ENCODE measurements at places on chromosomes 7 and 10.

DNA sequence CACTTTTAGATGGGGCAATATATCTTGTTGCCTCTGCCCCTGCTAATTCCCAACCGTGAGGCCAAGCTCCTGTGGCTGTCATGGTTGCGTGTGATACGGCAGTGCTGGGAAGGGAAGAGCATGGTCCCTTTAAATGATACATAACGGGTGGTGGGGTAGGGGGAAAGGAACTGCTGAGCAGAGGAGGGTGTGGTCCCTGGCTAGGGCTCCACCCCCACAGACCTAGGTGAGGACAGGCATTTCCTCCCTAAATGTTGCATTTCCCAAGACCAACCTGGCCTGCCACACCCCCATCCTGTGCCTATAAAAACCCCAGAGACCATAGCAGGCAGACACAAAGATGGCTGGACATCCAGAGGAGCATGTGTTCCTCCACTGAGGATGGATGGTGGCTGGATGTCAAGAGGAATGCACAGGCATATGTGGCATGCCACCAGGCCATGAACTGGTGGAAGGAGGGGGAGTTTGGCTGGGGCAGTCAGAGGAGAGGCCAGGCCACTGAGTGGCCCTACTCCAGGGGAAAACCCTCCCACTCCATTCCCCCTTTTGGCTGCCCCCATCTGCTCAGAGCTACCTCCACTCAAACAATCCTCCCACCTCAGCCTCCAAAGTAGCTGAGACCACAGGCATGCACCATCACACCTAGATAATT, 104.0 kb downstream of the PLXDC2 start:
- DNase-seq: no peak

DNA sequence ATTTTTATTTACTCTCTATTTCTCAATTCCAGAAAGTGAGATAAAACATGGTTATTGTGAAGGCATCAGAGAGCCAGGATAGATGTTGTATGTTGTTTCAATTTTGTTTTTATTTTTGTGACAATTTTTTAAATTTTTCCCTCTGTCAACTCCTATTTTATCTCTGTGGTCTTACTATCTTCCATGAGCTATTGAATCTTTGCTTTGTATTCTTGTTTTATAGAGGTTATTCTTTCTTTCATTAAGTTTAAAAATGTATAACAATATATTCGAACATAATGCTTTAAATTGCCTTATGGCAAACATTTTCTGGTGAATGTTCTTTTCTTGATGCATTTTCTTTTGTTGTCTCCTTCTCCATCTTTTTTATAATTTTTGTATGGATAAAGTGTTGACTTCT, 78.4 kb downstream of the POU6F2 start:
- no peak for DNase-seq

GRCh38 chr7:32070406-32071360, at the start of gene PDE1C:
Gene PDE1C, minus strand, starts transcription at chr7:32070407.
- no peak for DNase-seq

DNA sequence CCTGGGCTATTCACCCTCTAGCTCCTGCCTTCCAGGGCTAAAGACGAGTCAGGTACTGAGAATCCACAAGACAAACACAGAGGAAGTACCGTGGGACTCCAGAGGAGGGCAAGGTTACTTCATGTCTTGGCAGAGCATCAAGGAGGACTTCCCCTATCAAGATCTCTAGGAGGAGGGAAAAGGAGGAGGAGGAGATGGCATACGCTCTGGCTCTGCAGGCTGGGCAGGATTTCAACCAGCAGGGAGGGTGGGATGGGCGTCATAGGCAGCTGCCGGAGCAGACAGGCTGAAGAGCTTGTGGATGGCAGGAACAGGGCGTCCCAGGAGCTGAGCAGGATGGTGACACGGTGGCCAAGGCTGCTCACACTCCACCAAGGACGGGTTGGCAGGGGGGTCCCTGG, 21.3 kb downstream of the MDH2 start:
- DNase-seq: no peak

DNA sequence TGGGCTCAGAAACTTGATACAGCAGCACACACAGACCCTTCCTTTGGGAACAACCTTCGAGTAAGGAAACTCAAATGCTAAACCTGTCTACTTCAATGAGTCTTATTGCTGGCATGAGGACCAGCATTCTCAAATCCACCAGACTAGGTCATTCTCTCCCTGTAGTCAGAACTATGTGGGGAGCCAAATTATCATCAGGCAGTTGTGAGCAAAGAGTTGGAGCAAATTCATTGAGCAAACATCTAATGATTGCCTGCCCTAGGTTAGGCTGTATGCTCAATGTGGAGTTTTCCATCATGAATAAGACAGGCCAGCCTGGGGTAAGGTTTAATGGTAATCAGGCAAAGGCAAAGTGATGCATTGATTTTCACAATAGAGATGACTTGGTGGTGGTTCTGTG, 3.6 kb downstream of the EPDR1 start:
- DNase-seq: no peak

DNA sequence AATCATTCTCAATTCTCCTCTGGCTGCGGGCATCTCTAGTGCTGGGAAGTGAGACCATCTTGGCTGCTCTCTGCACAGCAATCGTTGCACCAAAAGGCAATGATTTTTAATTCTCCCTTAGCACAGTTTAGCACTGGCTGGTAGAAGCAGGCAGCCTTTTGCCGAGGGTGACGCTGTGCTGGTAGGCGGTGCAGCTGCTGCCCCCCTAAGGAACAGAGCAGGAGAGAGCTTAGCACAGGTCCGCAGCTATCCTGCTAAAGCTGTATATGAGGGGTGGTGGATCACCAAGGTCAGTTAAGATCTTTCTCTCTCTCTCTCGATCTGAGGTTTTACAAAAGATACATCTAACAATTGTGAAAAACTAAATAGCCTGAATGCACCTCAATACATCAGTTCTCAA, 390.1 kb downstream of the GATA3 start:
- DNase-seq: no peak

DNA sequence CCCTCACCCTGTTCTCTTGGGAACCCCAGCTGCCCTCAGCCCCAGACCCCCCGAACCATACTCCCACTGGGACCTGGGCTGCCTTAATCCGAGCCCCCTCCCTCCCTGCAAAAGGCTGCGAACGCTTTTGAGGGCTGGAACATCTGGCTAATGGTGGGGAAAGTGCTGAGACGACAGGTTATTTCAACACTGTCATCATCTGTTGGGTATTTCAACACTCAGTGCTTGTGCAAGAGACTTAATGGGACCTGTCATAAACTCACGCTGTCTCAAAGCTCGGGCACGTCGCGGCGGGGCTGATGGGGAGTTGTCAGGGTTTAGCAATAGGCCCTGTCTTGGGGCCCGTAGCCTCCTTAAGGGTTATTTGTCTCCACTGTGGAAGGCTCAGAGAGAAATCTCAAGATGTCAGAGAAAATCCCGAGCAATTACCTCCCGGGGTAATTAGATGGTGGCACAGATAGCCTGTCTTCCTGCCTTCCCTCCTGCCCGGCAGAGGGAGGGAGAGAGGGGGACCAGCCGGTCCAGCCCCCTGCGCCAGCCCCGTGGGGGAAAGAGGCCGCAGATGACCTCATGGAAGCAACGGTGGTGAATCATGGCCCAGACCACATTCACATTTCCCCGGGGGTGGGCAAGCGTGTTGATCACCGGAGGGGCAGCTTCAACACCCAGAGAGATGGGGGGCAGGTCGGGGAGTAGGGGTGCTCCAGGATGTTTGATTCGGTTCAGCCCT, 88.7 kb upstream of the MYL10 start:
- DNase-seq: no peak

DNA sequence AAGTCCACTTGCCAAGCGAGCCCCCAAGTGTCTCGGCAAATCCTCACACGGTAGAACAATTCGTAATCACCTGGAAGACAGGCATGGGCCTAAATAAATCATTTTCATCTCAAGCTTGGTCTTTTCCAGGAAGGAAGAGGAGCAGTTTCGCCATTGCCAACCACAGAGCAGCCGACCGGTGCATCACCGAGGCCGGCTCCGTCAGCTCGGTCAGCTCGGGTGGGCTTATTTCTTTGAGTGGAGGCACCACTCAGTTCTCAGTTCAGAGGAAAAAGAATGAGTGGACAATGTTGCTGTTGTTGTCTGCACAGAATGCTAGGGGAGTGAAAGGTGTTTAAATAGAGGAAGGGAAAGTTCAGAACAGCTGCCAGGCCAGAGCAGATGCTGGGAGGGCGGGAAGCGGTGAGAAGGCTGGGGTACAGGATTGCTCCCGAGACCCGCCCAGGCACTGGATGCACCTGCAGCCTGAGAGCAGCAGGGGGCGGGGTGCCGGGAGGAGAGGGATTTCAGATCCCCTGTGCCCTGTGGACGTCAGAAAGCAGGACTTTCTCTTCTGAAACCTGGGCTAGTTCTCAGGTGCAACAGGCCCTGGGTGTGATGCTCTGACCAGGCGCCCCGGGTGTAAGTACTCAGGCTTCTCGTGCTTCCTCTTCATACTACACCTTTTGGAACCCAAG, 17.7 kb upstream of the IGFBP3 start:
- peak; percentile 34 for DNase-seq

DNA sequence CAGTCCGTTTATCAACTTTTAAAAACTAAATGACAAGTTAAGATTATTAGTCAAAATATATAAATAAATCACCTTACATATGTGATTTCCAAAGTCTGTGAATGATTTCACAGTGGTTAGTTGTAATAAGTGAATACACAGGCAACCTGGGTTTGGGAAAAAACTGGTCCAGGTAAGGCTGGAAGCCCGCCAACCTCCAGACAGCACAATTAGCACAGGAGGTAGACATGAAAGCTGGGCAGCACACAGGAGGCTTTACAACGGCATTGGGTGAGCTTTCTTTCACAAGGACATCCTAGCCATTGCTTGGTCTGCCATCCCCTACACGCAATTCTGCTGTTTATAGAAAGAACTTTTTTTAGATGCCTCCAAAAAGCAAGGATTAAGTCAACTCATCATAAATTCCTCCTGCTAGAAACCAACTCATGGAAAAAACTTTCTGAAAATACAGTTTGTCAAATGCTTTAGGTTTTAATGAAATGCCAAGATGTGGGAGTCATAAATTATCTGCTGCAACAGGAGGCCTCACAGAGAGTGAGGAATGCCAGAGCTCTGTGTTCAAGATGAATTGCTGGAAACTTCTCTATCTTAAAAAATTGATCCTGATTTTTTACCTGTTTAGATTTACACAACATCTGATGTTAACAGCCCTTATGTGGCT, 346.8 kb upstream of the NFE2L3 start:
- DNase-seq: no peak
